ENCODE measurements at places on chromosomes 2 and 18.
A peak's percentile ranks its signal among the peaks of the same experiment; 100 is the strongest.

DNA sequence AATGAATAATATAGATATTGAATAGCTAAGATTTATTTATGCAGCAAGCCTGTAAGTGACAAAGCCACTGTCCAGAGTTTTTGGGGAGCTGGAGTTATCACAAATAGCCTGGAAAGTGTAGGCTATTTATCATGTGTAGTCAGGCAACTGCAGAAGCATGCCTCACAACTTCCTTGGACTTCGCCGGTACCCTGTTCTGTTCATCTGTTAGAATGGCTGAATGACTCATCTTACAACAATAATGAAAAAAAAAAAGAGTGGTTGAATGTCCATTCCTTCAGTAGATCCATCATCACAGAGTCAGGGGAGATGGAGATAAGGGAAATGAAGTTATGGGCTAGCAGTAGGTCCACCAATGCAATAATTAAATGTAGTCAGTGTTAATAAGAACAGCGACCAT is 24.0 kb upstream of the ATP5MC3 start:
- DNase-seq: no peak

GRCh38 chr2:65799141-65799854 is 366.9 kb upstream of the SPRED2 start:
- DNase-seq: no peak

DNA sequence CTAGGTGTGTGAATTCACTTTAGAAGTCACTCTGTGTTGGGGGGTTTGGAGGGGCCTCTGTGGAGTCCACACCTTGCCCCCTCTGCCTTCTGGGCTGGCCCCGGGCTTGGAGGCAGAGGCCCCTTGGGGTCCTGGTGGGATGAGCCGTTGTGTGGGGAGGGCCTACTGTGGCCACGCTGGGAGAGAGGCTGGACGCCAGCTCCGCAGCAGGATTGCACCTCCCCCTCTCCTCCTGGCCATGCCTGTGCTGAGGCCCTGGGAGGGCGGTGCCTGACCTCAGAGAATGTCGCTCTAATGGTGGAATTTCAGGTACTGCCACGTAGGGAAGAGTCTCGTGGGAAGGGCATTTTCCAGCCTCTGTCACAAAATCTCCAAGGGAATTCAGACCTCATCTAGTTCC is 237.0 kb downstream of the ATAD2B start:
- DNase-seq: no peak

GRCh38 chr2:232925821-232926156 is 55.7 kb downstream of the SNORC start:
- no peak for DNase-seq

- DNase-seq: no peak
These were observed 3.6 kb upstream of the CHMP3 start for GRCh38 chr2:86566821-86567190.

- DNase-seq: no peak
These were observed 164.8 kb downstream of the MYCN start for GRCh38 chr2:16104949-16105668.

- DNase-seq: no peak
These were observed 246.1 kb upstream of the FN1 start for GRCh38 chr2:215681799-215682596.

DNA sequence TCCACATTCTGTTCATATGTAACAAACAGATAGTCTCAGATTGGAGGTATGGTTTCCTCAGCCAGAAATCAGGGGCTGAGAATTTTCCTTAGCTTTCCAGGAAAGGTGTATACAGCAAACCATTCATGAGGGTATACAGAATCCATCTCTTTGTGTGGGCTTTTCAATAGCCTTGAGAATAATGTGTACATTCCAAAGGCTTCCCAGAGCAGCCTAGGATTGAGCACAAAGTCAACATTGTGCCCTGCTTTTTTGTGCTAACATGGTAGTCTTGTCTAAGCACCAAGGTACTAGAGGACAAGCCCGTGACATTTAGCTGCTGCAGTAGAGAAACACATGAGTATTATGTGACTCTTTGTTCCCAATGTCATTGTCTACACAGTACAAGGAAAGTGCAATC is 322.1 kb upstream of the TANK start:
- DNase-seq: no peak

- DNase-seq: no peak
These were observed 590.8 kb upstream of the ID2 start for GRCh38 chr2:8090748-8091700.

- DNase-seq: no peak
These were observed 131.4 kb downstream of the CDH20 start for GRCh38 chr18:61464551-61465142.

- DNase-seq: no peak
These were observed 31.0 kb upstream of the GLI2 start for GRCh38 chr2:120704696-120705095.

GRCh38 chr2:109299536-109299935 is 170.5 kb downstream of the SH3RF3 start:
- no peak for DNase-seq

GRCh38 chr2:37838541-37839167 is 86.4 kb upstream of the RMDN2 start:
- no peak for DNase-seq

DNA sequence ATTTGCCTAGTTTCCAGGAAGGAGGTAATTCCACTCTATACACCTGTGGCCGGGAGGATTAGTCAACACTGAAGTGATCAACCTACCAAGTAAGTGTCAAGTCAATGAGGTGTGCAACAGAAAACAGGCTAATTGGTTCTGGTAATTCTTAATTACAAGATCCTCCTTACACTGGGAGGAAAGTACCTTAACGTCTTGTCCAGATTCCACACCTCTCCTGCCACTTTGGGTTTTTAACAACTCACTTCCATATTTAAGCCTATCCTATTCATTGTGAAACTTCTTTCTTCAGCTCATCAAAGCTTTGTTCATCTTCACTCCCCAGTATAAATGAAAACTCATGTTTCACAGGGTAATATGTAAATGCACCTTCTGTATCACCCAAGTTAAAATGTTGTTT is 22.0 kb upstream of the MAP4K4 start:
- no peak for DNase-seq

DNA sequence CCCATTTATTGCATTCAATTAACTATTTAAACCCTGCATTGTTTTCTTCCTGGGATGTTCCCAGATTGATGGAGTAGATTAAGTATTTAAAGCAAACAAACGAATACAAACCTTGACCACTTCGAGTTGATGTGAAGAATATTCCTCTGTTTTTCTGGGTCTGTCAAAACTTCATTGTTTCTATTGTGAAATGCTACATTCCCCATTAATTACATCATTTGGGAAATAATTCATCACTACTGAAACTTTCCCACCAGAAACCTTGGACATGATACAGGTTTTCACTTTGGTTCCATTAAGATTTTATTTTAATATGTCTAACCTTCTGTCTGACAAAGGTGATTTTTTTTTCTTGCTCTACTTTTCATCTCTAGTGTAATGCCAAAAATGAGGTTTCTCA is 365.1 kb upstream of the ETAA1 start:
- DNase-seq: no peak

GRCh38 chr2:212900715-212901114 is 250.7 kb downstream of the IKZF2 start:
- DNase-seq: no peak

DNA sequence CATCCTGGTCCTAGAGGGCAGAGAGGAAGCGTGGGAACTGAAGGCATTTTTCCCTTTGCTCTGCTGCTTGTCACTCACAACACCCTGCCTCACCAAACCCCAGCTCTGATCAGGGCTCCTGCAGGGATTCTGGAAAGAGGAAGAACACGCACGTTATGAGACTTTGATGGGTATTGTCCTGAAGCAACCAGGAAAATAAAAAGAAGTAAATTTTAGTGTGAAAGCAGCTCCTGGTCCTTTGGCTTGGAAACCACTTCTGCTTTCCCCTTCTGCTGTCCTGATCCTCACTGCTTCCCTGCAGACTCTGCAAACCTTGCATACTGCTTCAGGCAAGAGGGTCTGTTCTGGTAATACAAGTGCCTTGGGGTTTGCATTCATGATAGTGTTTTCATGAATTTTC is 164.1 kb downstream of the SLC8A1 start:
- DNase-seq: no peak

DNA sequence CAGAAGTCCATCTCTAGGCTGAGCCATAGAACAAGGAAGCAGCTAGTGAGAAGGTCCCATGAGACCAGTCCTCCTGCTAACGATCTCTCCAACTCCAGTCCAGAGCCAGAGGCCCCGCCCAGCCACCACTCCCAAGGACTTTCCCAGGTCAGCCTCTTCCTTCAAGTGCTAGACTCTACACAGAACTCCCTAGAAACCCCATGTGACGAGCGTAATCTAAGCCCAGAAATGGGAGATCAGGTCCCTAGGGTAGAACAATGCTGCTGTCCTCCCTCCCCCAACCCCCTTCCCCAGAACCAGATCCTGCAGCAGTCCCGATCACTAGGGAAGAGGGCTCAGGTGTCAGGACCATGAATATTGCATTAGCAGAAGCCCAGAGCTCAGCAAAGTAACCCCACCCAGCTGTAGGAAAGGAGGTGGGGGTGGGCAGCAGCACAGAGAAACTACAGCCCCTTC is 6.9 kb downstream of the DCTN1 start:
- DNase-seq: no peak

DNA sequence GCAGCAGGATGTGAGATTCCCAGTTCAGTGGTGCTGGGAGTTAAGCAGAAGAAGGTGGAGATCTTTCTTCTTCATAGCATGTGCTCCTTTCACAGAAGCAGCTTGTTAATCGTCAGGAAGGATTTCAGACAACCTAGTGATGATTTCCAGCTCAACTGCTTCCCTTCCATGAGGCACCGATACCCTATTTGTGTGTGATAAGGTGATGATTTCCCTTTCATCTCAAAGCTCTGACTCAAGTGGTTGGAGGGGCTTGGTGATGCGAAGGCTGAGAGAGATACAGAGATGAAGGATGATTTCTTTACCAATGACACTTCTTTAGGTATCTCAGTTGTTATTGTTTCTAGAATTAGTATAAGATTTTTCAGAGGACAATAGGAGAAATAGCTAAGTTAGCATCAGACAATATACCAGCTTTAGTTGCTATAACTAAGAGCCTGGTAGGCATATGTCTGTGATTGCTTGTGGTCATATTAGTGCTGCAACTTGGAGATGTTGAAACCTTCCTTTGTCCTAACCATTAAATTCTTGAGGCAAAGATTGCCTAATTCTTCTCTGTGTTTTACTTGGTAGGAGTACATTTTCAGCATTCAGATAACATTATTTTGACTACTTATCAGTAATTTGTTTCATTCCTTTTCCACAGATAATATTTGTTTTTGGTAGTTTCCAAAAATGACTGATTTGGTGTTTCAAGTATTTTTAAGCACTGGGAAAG is 111.3 kb downstream of the PLCL1 start:
- DNase-seq: no peak

DNA sequence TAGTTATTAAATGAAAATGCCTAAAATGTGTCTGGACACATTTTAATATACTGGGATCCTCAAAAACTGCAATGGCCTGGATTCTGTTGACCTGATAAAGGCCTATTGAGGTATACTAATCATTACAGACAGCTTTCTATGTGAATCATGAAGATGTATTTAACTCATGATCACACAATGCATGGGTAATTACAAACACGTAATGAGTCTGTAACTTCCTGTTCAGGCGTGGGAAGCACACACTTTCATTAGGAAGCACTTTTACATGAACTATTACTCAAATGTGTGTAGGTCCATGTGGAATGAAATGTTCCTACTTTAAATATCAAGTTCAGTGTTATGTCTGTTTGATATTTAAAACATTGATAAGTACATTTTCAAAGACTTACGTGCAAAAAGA is 108.7 kb downstream of the NCKAP5 start:
- no peak for DNase-seq

DNA sequence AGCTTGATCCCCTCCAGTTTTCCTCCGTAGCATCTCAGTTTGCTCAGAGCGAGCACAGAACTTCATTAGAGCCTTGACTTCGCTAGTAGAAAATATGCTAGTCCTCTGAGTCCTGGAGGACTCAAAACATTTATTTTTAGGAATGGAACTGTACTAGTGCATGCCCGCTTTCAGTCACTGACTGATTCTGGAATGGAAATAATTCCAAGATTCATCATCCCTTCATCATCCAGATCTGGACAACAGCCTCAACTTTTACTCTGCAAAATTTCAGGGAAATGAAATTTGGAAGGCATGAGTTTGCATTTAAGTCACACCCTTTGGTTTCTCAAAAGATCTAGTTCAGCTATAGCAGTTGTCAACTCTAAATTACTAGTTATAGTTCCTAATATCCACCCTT is 304.6 kb downstream of the XIRP2 start:
- DNase-seq: no peak

- no peak for DNase-seq
These were observed 67.5 kb downstream of the RAB3GAP1 start for GRCh38 chr2:135119582-135119981.

- peak; percentile 52 for DNase-seq
These were observed 71.0 kb upstream of the CYP1B1 start for GRCh38 chr2:38146907-38147307.

DNA sequence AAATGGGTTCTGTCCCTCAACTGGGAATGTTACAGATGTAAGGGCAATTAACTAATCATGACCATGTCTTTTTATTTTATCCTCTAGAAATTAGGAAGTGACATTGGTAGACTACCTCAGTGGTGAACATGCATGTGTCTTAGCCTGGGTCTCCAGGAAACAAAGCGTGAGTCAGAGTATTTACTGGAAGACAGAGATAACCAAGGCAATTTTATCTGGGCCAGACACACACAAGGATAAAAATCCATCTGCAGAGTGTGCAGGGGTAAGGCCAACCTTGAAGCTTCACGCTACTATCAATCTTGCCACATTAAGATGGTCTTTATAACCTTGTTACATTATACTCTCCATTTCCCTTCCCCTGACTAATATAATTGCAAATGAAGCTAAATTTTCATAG is 487.5 kb downstream of the SUCLG1 start:
- DNase-seq: no peak

DNA sequence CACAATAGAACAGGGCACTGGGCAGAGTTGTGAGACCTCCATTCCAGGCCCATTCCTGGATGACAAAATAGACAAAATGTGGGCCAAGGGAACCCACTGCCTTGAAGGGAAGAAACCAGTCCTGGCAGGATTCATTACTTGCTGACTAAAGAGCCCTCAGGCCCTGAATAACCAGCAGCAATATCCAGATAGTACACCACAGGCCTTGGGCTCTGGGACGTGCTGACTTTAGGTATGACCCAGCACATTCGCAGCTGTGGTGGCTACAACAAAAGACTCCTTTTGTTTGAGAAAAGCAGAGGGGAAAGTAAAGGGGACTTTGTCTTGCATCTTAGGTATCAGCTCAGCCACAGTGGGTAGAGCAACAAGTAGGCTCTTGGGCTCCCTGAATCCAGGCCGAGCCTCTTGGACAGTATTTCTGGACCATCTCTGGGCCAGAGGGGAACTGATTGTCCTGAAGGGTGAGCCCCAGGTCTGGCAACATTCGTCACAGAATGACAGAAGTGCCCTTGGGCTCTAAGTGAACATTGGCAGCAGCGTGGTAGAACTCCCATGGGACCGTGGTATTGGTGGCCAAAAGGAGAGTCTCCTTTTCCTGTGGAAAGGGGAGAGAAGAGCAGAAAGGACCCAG is 89.9 kb upstream of the CD226 start:
- DNase-seq: no peak

- DNase-seq: no peak
These were observed 100.3 kb downstream of the ASAP2 start for GRCh38 chr2:9306911-9307310.
